EL (cell line): ENCODE measurements at places on chromosomes 7 and 10.

- DNase-seq = no peak
Observed at GRCh38 chr7:75613351-75613750, 121.2 kb downstream of the SPDYE5 start.

DNA sequence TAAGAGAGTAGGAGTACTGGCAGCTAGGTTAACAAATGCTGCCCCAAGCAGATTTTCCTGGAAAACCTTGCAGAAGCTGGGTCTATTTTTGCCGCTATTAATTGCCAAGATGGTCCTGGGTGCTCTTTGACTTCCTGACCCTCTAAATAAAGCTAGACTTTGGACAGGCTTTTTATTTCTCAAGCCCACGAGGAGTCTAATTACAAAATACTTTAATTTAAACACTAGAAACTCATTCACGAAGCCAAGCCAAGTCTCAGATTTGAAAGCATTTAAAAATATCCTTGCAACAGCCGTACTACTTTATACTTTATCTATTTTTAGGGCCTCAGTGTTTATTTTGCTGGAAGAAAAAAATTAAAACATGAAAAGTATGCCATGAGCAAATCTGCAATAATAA is 45.1 kb downstream of the TMEM26 start:
- no peak for DNase-seq

DNA sequence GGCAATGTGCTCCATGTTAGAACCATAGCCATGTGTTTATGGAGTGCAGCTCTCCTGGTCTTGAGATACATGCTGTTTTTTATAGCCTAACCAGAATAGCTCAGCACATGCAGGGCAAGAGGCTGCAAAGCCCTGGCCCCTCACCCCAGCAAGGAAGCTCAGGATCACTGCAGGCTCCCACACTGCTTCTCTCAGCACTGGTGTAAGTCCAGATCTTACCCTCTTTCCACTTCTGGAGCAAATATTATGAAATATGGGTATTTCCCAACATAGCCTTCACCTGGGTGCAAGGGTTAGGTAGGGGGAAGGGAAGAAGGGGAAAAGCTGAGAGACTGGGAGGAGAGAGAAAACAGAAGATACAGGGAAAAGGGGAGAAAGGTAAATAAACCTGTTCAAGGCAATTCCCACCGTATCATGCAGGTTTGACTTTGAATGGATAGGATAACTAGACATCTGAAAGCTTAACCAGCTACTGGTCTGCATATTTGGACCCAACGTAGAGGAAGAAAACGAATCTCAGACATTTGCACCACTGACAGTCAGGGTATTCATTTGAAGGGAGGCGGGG is 19.7 kb downstream of the SKIDA1 start:
- DNase-seq = no peak

DNA sequence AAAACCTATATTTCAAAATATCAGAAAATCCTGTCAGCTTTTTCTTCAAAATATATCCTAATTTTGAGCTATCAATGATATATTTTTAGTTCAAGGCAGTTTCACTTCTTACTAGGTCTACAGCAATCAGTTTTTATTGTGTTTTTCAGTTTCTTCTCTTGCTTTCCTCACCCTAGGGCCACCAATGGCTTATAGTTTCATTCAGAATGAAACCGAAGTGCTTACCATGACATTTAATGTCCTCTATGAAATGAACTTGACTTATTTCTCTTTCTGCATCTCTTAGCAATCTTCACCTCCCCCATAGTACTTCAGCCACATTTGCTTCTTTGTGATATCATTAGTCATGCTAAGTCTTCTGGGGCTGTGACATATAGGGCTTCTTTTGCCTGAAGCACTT is 100.3 kb downstream of the ARL5B start:
- DNase-seq = no peak

DNA sequence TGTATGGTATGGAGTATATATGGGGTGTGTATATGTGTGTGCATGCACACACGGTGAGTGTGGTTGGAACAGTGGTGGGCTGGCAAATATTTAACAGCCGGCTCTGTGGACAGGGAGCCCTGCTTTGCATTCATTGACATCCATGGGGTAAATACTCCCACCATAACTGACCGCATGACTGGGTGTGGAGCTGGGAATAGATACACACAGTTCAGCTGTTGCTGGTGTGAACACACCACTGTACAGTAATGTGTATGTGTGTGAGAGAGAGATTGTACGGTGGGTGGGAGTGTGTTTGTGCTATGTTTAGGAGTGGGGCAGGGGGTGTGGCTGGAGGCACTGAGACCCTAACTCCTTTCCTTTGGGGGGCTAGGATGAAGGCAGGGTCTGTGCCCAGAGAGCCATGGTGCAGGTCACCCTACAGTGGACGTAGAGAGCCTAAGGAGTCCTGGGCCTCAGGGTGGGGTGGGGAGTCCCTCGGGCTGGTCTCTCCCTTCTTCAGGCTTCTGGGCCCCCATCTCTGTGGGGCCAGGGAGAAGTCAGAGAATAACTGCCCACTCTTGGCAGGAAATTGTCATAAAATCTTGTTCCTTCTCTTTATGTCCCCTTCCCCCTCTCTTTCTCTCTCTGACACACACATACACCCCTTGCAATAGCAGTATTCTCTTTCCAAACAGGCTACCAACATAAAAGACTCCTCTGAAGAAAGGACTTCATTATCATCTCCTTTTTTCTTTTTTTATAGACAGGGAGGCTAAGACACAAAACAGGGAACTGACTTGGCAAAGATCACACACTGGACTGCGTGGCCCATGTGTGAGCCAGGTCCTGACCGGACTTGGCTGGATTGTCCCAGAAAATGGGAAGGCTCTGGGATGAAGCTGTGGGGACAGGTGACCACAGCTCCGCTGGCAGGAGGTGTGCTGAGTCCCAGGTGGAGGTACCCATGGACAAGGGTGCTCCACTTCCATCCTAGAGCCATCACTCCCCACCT is 3.2 kb downstream of the SFRP5 start:
- DNase-seq = no peak

- DNase-seq = no peak
Observed at GRCh38 chr10:68900427-68901104, 549 bp upstream of the DDX50 start.

DNA sequence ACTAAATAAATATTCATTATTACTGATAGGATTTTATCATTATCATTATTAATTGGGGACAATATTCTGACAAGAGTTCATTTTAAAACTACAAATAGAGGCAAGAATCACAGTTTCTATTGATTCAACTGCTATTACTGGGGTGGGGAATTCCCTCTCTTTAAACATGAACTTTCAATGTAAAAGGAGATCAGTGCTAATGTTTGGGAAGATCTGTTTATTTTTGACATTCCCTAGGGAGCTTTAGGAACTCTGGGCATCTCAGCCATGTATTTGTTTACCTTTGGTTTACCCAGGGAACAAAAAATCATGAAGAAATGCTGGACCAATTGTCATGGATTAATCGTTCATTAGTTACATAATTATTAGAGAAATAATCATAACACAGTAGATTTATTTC is 443.2 kb upstream of the AKR1E2 start:
- DNase-seq = no peak

- peak; percentile 37 for DNase-seq
Observed at GRCh38 chr10:18312374-18313139, 172.3 kb downstream of the CACNB2 start.

- DNase-seq = no peak
Observed at GRCh38 chr7:22150221-22150620, 204.5 kb upstream of the CDCA7L start.

DNA sequence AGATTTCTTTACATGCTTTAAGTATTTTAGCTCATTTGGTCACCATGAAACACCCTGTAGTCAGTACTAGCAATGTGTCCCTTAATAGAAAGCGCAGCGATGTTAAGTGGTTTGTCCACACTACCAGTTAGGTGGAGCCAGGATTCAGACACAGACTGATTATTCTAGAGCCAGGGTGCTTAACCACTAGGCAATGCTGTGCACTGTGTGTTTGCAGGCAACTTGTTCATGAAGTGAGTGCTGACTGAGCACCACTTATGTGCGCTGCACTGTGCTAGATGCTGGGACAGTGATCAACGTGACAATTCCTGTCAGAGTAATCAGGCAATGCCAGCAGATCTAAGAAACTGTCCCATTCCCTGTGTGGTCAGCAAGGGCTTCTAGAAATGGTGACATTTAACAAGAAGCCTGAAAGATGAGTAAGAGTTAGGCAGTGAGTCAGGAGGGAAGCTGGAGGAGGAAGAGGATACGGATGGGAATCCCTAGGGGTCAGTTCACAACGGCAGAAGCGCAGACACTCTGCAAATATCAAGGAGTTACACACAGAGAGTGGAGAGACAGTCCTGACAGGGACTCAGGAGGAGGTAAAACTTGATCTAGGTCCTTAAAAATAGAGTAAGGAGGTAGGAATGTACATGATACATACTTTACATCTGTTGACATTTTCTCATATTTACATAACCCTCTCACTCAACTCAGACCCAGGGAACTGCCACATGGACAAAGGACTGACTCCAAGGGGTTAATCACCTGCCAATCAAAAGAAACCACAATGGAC is 69.7 kb upstream of the EGR2 start:
- DNase-seq = peak; percentile 74

- no peak for DNase-seq
Observed at GRCh38 chr7:70306173-70306572, 707.9 kb downstream of the AUTS2 start.

- DNase-seq = peak; percentile 32
Observed at GRCh38 chr10:50310560-50311174, 59.4 kb upstream of the ASAH2 start.

GRCh38 chr10:21919117-21919516 is 84.4 kb downstream of the DNAJC1 start:
- no peak for DNase-seq

DNA sequence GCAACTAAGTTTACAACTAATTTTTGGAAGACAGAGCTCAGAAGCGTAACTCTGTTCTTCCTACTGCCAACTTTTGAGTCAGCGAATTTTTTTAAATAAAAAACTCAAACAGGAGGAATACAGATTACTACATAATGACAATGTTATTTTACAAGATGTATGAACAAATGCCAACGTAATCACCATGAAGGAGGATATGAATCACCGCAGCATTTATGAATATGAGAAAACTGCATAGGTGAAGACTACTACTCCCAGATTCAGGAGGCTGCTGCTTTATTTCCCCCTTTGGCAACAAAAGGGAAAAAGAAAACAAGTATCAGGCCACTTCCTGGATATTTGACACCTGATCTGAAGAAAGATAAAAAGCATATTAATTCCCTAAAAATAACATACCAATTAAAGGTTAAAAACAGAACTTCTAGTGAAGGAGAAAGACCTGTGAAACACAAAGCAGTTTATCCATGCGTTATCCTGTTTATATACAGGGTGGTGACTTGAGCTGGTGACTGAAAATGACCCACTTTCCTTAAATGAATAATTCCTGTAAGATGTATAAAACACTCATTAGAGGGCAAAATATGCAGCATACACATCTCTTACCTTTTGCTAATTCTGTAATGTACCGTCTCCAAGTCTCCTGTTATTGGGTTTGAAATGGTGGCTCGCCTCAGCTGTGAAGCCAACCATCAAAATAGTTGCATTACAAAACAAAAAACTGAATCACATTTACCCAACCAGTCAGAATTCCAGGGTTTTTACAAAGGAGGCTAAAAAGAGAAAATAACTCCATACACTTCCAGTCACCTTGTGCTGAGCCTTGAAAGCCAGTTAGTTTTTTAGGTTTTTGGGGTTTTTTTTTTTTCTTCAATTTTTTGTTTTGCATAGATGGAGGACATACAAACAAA is 52.0 kb downstream of the P4HA1 start:
- DNase-seq = peak; percentile 91

GRCh38 chr7:154178895-154179294 is 126.7 kb downstream of the DPP6 start:
- no peak for DNase-seq
